Activated CD8-positive, alpha-beta memory T cell treated with anti-CD3 and anti-CD28 coated beads, Interleukin-2, amount 10 ng/mL, durations not matched to agents 7 days and 5 days (primary cell): ENCODE measurements at places on chromosomes 1 and 21.

- DNase-seq, result no peak
Observed at GRCh38 chr1:174967845-174968705, 31.7 kb upstream of the CACYBP start.

GRCh38 chr1:95301614-95302013 is 67.6 kb downstream of the RWDD3 start:
- DNase-seq, result no peak

GRCh38 chr1:112625696-112626095 is 6.1 kb downstream of the CAPZA1 start:
- no peak for DNase-seq

DNA sequence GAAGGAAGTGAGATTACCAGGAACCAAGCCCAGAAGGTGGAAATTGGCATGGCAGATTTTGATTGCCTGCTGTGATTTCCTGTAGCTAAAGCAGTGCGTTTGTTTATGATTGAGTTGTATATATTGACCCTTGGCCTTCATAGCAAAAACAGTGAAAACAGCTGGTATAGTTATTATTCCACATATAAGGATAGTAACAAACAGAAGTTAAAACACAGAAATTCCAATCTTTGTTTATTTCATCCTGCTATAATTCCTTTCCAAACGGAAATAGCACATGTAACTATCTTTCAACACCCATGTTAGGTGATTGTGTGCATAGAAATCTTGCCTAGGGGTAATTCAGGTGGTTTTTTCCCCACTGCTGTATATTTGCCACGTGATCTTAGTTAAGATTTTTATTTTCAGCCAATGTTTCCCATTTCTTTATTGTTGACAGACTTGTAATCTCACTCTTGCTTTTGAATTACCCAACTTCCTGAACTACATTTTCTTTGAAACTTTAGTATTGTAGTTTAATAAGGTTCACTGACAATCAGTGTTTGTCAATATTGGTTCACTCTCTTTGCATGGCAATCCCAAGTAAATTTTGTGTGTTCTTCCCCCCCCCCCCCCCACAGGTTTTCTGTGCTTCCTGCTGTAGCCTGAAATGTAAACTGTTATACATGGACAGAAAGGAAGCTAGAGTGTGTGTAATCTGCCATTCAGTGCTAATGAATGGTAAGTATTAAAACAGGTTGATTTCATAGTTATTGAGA is 102.7 kb downstream of the CC2D1B start:
- DNase-seq, result no peak

GRCh38 chr1:62336995-62337705 is 17.9 kb upstream of the KANK4 start:
- no peak for DNase-seq
